ENCODE measurements at places on chromosomes 1 and 21. TPM values are rescaled to one million over a fixed set of nuclear protein-coding genes. Genes with fewer than 3 reads are reported as not detected.

DNA sequence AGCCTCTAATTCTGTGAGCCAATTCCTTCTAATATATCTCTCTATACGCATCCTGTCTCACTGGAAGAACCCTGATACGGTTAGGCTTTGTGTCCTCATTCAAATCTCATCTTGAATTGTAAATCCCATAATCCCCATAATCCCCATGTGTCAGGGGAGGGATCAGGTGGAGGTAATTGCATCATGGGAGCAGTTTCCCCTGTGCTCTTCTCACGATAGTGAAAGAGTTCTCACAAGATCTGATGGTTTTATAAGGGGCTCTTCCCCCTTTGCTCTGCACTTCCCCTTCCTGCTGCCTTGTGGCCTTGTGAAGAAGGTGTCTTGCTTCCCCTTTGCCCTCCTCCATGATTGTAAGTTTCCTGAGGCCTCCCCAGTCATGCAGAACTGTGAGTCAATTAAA is 116.1 kb downstream of the MRPS6 start:
- DNase-seq = no peak
- H3K36me3 ChIP-seq = peaks cover 3% of the 10 kb centered on the region
- peaks cover 48% of the 10 kb centered on the region for H3K4me1 ChIP-seq
- peak overlapping the region; percentile 57 for H3K4me3 ChIP-seq
- no peaks in the 10 kb centered on the region for H3K27me3 ChIP-seq
- H3K27ac ChIP-seq = no peak overlapping the region

DNA sequence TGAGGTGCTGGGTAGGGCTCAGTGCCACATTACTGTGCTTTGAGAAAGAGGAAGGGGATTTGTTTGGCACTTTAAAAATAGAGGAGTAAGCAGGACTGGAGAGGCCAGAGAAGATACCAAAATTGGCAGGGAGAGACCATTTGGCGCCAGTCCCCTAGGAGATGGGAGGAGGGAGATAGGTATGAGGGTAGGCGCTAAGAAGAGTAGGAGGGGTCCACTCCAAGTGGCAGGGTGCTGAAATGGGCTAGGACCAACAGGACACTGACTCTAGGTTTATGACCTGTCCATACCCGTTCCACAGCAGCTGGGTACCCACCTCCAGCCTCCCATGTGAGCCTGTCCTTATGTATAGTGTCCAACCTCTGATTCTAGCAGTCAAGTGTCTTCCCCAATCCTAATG is 1.0 kb upstream of the CRTC2 start:
- peaks cover 4% of the 10 kb centered on the region for H3K36me3 ChIP-seq
- DNase-seq = no peak
- no peak overlapping the region for H3K4me3 ChIP-seq
- no peak overlapping the region for H3K27ac ChIP-seq
- no peaks in the 10 kb centered on the region for H3K27me3 ChIP-seq

The CLEC20A gene
- not detected for total RNA-seq

GRCh38 chr1:203176273-203177035 is 828 bp upstream of the MYBPH start:
- H3K27ac ChIP-seq = no peak overlapping the region
- no peaks in the 10 kb centered on the region for H3K36me3 ChIP-seq
- H3K4me1 ChIP-seq = no peaks in the 10 kb centered on the region
- no peak for DNase-seq
- H3K4me3 ChIP-seq = no peak overlapping the region
- H3K27me3 ChIP-seq = no peaks in the 10 kb centered on the region

- H3K27ac ChIP-seq = no peak overlapping the region
- no peak for DNase-seq
- no peaks in the 10 kb centered on the region for H3K36me3 ChIP-seq
- no peak overlapping the region for H3K4me3 ChIP-seq
- no peaks in the 10 kb centered on the region for H3K27me3 ChIP-seq
- H3K4me1 ChIP-seq = peaks cover 11% of the 10 kb centered on the region
These were observed 25.3 kb upstream of the POFUT2 start for GRCh38 chr21:45313015-45313414.

The OBSCN gene
- total RNA-seq = 27.7 TPM

DNA sequence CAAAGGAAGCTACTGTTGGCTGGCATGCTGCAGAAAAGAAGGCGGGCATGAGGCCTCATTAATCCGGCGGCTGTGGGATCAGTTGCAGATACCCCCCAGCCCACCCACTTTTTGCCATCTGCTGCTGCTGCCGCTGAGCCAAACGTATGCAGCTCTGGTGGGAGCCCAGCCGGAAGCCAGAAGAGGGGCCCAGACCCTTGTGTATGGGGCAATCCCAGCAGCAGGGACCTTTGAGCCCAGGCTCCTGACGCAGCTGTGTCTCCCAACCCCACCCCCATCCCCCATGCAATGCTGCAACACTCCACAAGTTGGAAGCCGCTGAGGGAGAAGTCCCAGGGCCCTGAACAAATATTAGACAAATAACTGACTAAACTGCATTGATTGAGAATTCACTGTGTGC is 106.0 kb downstream of the ELAVL4 start:
- H3K27ac ChIP-seq = no peak overlapping the region
- H3K4me3 ChIP-seq = no peak overlapping the region

DNA sequence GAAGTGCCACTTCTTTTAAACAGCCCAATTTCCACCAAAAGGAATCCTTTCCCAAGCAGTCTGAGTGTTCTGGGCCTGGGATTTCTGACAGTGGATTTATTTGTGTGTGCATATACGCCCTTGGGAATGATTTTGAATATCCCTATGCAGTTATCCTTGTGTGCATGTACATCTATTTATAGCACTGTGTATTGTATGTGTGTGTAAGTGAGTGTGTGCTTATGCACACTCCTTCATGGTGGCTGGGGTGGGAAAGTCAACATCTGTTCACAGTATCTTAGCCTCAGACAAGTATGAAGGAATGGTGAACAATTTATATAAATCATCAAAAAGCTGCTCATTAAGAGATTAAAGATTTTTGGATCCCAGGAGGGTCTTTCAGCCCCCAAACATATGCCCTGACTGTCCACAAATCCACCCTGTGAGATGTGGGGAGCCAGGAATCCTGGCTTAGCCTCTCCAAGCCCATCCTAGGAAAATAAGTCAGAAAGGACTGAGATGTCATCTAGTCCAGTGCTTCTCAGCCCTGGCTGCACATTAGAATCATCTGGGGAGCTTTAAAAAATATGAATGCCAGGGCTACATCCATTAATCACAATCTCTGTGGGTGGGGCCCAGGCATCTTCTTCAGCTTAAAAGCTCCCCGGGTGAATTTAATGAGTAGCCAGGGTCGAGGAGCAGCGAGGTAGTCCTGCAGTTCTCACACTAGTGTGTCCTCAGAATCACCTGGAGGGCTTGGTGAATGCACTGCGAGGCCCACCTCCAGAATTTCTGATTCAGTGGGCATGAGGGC is 101.4 kb downstream of the PLXNA2 start:
- H3K4me3 ChIP-seq = no peak overlapping the region
- no peak overlapping the region for H3K27ac ChIP-seq
- no peaks in the 10 kb centered on the region for H3K27me3 ChIP-seq
- H3K4me1 ChIP-seq = no peaks in the 10 kb centered on the region
- H3K36me3 ChIP-seq = no peaks in the 10 kb centered on the region
- no peak for DNase-seq

The GJB5 gene
- total RNA-seq = not detected

The SHE gene
- 0.49 TPM for total RNA-seq

DNA sequence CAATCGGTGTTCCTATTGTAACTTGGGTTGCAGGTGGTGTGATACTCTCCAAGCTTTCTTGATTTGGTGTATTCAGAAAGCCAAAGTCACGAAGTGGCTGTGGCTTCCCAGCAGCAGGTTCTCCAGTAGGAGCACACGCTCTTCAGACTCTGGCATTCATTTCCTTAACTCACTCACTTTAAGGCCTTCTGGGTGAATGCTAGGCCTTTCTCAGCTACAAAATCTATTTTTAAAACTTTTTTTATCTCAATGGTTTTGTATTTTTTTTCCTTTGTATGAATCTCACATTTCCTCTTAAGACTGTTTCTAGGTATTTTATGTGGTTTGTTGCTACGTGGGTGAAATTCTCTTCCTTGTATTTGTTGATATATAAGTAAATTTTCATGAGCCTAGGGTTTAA is 22.9 kb upstream of the PKN2 start:
- peak overlapping the region; percentile 77 for H3K4me3 ChIP-seq
- peak overlapping the region; percentile 92 for H3K27ac ChIP-seq
- no peaks in the 10 kb centered on the region for H3K36me3 ChIP-seq
- peaks cover 34% of the 10 kb centered on the region for H3K4me1 ChIP-seq
- DNase-seq = no peak

DNA sequence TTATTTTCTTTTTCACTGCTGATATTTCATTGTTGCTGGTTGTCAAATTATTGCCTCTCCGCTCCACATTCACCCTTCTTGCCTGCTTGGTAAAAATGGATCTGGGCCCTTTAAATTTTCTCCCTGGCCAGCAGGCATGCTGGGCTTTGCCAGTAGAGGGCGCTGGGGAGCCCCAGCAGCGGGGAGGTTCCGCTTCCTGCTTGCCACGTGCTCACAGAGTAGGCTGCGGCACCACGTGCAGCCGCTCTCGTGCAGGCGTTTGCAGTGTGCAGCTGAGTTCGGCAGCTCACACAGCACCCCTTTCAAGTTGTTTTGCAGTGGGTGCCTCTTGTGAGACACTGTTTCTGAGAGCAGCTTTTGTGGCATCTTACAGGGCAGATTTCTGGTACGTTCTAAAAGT is at the start of gene ACTL8:
Gene ACTL8, plus strand, starts transcription at position 214 of the 400 bp plus-strand sequence. CDS start 67,676 bp downstream, outside the sequence.
- no peak within 1 kb of the TSS for H3K4me3 ChIP-seq
- H3K27me3 ChIP-seq = no peaks in the 10 kb centered on the region
- DNase-seq = no peak
- H3K4me1 ChIP-seq = no peaks in the 10 kb centered on the region
- peaks cover 18% of the 10 kb centered on the region for H3K36me3 ChIP-seq

DNA sequence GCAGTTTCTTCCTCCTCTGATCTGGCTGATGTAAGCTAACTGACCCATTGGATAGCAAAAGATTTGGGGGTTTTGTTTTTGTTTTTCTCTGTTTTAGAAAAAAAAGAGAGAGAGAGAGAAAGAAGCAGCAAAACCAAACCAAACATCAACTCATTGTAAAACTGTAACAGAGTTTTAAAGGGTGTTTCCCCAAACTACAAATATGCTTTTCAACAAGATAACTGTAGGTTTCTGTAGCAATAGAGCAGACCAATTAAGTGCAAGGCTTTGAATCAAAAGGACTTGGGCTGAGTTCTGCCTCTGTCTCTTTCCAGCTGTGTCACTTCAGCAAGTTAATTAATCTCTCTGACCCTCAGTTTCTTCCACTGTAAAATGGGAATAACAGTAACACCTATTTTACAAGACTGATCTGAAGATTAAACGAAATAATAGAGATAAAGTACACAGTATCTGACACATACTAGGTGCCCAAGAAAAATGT is 44.5 kb downstream of the RRAGC start:
- peaks cover 5% of the 10 kb centered on the region for H3K4me1 ChIP-seq
- peaks cover 84% of the 10 kb centered on the region for H3K27me3 ChIP-seq
- H3K27ac ChIP-seq = no peak overlapping the region
- no peak overlapping the region for H3K4me3 ChIP-seq

The TAS1R1 gene
- total RNA-seq = not detected

GRCh38 chr21:42063191-42063570 is 7.9 kb upstream of the UMODL1 start:
- H3K4me3 ChIP-seq = peak overlapping the region; percentile 96
- no peak overlapping the region for H3K27ac ChIP-seq
- no peaks in the 10 kb centered on the region for H3K27me3 ChIP-seq
- DNase-seq = peak; percentile 18
- H3K36me3 ChIP-seq = no peaks in the 10 kb centered on the region

GRCh38 chr1:154849645-154850131 is 20.4 kb downstream of the KCNN3 start:
- H3K27ac ChIP-seq = no peak overlapping the region
- no peaks in the 10 kb centered on the region for H3K36me3 ChIP-seq
- peaks cover 23% of the 10 kb centered on the region for H3K4me1 ChIP-seq
- peaks cover 20% of the 10 kb centered on the region for H3K27me3 ChIP-seq
- no peak overlapping the region for H3K4me3 ChIP-seq

DNA sequence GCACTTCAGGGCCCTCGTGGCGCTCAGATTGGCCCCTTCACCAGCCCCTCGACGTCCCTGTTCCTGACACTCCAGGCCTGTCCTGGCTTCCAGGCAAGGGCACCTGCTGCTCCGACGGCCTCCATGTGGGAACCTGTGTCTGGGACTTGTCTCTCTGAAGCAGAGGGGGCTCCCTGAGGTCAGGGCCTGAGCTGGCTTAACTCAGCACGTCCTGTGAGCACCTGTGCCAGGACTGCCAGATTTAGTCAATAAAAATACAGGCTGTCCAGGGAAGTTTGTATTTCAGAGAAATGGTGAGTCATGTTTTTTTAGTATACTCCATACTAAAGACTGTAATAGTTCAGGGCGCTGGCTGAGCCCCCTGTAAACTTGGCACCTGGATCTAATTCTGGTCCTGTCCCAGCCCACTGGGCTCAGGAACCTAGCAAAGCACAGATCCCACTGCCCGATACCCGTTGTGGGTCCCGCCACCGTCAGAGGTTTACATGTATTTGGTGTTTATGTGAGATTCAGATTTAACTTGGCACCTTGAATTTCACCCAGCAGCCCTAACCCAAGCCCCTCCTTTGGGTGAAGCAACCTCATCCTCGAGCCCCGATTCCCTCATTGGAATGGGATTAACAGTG is 109.9 kb upstream of the IFFO2 start:
- H3K4me1 ChIP-seq = no peaks in the 10 kb centered on the region
- peaks cover under 1% of the 10 kb centered on the region for H3K36me3 ChIP-seq
- DNase-seq = no peak
- H3K4me3 ChIP-seq = no peak overlapping the region
- no peak overlapping the region for H3K27ac ChIP-seq
- no peaks in the 10 kb centered on the region for H3K27me3 ChIP-seq

The ATP1A4 gene
- not detected for total RNA-seq

- H3K4me3 ChIP-seq = no peak overlapping the region
- no peaks in the 10 kb centered on the region for H3K4me1 ChIP-seq
- DNase-seq = no peak
- H3K27me3 ChIP-seq = no peaks in the 10 kb centered on the region
- H3K27ac ChIP-seq = no peak overlapping the region
These were observed 101.6 kb downstream of the ZMYM4 start for GRCh38 chr1:35369922-35370671.

- DNase-seq = no peak
- H3K27me3 ChIP-seq = no peaks in the 10 kb centered on the region
- H3K36me3 ChIP-seq = no peaks in the 10 kb centered on the region
- no peaks in the 10 kb centered on the region for H3K4me1 ChIP-seq
- H3K4me3 ChIP-seq = no peak overlapping the region
- H3K27ac ChIP-seq = no peak overlapping the region
These were observed 228.4 kb upstream of the NRIP1 start for GRCh38 chr21:15293240-15293639.

- H3K4me3 ChIP-seq = no peak overlapping the region
- H3K27ac ChIP-seq = no peak overlapping the region
These were observed 7.6 kb upstream of the ZNF326 start for GRCh38 chr1:89987159-89987819.

The RASSF5 gene
- total RNA-seq = 240 TPM

The DDR2 gene
- total RNA-seq = 0.17 TPM

DNA sequence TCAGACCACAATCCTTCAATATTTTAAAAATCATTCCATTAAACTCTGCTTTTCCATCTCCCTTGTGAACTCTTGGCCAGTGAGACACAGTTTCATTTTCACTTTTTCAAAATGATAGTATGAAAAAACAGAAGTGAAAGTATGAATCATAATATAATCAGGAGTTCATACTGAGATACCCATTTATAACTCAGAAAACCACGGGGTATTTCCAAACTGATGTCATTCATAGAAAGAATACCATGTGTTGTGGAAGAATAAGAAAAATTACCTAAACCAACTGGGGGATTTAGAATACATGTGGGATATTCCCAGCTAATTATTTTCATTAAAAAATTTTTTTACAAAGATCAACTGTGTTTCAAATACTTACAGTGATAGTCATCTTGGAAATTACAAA is 149.9 kb downstream of the MRPL39 start:
- peak overlapping the region; percentile 94 for H3K27ac ChIP-seq
- H3K27me3 ChIP-seq = no peaks in the 10 kb centered on the region
- peaks cover 92% of the 10 kb centered on the region for H3K4me1 ChIP-seq
- H3K4me3 ChIP-seq = peak overlapping the region; percentile 83
- DNase-seq = no peak

The CELSR2 gene
- total RNA-seq = 2.5 TPM

The CXADR gene
- 0.23 TPM for total RNA-seq
